Fibroblast of skin of right biceps (primary cell): ENCODE measurements at places on chromosomes 12 and 14.

DNA sequence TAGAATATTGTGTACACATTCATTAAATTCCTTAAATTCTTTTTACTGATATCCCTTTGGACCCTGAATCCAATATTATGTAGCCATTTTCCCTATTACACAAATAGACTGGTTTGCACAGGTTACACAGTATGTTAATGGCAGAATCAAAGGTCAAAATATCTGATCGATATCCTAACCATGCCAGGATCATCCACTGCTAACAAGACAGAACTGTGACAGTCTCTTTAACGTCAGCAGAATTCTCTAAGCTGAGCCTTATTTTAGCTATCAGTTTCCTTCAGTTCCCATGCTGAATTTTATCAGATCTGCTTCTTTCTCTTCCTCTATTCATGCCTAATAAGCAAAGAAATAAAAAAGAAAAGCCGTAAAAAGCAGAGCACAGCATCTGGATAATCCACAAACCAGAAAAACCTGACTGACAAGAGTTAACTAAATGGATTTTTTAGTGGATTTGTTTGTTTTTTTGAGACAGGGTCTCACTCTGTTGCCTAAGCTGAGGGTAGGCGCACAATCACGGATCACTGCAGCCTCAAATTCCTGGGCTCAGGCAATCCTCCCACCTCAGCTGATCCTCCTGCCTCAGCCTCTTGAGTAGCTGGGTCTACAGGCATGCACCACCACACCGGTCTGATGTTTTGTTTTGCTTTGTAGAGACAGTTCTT, 130.4 kb downstream of the PAWR start:
- no peak for DNase-seq

DNA sequence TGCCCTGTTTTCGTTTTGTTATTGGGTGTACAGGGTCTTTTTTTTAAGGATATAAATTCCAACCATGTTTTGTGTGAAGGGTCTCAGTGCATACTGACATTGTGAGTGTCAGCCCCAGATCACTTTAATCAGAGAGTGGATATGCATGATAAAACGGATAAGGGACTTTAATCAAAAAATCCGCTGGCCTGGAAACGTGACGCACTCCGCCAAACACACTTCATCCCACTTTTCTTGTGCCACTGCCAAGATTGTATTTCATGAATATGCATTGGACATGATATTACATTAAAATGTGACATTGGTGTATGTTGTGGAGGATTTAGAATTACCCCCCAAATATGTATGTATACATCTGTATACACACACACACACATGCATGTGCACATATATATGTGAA, 273.1 kb downstream of the VRK1 start:
- DNase-seq = no peak

DNA sequence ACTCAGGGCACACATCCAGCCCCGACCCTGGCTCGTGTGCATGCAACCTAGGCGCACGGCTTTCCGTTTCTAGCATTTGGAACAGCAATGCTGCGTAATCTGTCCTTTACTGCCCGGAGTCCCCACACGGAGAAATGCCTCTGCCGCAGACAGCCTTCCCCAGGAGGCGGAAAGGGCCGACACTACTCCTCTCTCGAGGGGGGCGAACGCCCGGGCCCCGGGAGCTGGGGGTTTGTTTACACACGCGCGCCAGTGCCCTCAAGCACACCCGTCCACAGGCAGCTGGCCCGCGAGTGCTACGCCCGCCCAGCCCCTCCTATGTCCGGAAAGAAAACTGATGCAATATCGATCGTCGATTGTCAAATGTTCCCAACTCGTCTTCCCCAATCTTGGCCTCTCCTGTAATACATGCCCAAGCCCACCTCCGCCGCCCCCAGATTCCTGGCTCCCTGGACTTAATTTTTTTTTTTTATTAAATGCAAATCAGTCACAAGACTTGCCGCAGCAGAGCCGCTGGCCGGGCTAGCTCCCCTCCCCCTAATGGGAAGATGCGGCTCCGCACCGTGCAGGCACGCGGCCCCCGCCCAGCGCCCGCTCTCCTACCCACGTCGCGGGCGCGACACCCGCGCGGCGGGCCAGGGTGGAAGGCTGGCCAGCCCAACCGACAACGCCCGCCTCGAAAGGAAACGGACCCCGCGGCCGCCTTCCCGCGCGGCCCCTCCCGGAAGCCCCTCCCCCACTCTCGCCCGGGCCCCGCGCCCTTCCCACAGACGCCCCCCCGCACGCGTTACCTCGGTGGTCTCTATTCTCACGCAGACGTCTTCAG, 642 bp downstream of the SLC38A2 start:
- peak; percentile 60 for DNase-seq

DNA sequence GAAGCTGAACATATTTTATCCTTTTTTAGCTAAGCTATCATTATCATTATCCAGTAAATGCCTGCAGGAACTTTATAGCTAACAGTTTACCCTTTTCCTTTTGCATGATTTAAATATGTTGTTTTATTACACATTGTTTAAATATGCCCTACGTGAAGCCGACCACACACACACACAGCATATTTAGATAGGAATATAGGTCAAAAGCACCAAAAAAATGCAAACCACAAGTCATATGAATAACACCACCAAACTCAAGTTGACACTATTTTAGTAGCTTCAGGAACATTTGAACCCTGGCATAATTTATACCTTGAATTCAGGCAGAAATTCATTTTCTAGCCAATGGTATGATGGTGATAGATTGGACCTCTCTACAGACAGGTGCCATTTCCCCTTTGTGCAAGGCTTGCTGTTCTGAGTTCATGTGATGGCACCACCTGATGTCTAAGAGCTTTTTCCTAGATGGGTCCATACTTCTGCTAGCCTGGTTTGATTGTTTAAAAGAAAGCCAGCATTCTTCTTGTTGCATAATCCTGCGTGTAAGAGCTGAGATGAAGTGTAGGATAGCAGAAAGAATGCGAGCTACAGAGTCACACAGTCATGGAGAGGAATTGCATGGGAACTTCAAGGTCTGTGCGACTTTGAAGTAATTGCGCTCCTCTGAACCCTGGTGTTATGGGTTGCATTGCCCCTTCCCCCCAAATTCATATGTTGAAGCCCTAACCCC, 454.8 kb upstream of the SOX5 start:
- peak; percentile 18 for DNase-seq

GRCh38 chr12:120110550-120111501, 5.7 kb downstream of the RAB35 start:
- no peak for DNase-seq

- no peak for DNase-seq
Observed at GRCh38 chr14:75980856-75981255, 939 bp downstream of the TGFB3 start.

GRCh38 chr12:107803092-107803491, 28.6 kb downstream of the ASCL4 start:
- DNase-seq = no peak

GRCh38 chr12:2550561-2551411, 244.0 kb upstream of the FKBP4 start:
- peak; percentile 49 for DNase-seq

DNA sequence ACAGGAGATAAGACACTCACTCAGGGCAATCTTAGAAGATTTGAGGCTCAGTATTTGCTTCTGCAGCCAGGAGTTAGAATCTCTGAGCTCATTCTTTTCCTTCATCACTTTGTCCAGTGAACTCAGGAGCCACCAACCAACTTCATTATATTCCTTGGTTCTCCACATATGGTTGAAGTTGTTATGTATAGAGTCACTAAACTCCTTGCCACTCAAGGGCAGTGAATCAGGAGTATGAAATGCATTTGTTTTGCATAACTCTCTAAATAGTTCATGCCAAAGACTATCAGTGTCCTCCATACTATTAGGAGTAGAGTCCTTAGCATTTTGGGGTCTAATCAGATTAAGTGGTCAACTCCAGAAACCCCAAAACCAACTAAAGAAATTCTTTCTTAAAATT, 150.6 kb downstream of the CCDC59 start:
- no peak for DNase-seq

- no peak for DNase-seq
Observed at GRCh38 chr12:16282978-16283377, 5.5 kb upstream of the SLC15A5 start.

DNA sequence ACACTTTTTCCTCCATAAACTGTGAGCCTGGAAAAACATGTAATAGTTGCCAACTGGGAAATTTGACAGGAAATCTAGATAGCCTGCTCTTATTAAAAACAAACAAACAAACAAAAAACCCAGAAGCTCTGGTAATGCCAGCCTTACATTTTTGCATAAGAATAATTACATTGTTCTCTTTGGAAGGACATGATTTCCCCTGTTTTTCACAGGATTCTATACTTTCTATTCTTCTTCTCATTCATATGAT, 137.9 kb downstream of the AEBP2 start:
- DNase-seq = no peak

DNA sequence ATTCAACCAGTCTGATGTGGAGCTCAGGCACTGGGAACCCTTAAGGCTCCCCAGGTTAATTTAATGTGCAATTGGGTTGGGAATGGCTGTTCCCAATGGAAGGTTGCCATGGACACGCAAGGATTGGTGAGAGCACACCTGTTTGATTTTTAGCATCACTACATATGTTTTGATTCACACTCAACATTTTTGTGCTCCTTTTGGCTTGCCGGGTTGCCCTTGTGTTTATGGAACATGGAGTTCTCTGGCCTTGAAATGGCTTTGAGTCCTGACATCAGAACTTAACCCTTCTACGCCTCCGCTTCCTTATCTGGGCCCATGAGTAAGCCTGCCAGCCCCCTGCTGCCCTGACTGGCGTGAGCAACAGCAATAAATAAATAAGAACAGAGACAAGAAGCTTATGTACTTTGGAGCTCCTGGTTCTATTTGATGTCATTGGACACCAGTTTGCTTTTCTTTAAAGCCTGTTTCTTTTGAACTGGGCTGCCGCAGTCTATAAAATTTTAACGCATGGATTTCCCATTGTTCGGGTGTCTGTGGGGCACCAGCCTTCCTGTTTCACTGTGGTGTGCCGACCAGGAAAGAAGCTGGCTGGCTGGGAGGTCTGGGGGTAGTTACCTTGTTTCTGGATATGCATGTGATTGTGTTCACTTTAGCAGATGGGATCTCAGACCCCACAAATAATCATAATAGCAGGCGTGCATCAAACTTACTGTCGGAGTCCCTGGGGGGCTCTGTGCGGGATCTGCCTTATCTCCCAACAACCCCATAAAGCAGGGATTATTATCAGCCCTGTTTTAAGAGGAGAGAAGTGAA, 27.8 kb downstream of the TBX3 start:
- no peak for DNase-seq

- no peak for DNase-seq
Observed at GRCh38 chr14:77275601-77276017, 4.6 kb upstream of the NGB start.

GRCh38 chr12:86122846-86123468, 133.2 kb downstream of the MGAT4C start:
- DNase-seq = peak; percentile 17

- no peak for DNase-seq
Observed at GRCh38 chr12:6956021-6956727, 5.0 kb downstream of the PTPN6 start.

GRCh38 chr12:69708649-69709048, 9.5 kb upstream of the BEST3 start:
- DNase-seq = no peak
